DMS79 (cell line): ENCODE measurements at places on chromosomes 2 and 18.
A peak's percentile ranks its signal among the peaks of the same experiment; 100 is the strongest.

- no peak for DNase-seq
Measured at GRCh38 chr2:50066873-50067272, 912.6 kb upstream of the FSHR start.

DNA sequence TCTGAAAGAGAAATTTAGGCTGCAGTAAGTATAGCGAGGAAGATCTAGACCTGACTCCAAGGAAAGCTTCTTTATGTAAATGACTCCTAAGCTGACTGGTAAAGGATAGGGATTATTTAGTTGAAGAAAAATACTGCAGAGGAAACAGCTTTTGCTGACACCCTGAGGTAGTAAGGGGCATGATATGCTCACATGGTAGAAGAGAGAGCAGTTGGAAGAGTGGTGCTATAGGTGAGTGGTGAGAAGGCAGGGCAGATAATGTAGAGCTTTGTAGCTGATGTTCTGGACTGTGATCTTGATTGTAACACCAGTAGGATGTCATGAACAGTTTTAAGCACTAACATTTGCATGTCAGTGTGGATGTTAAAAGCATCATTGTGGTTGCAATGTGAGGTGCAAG, 639.1 kb upstream of the SLC39A10 start:
- DNase-seq: no peak

DNA sequence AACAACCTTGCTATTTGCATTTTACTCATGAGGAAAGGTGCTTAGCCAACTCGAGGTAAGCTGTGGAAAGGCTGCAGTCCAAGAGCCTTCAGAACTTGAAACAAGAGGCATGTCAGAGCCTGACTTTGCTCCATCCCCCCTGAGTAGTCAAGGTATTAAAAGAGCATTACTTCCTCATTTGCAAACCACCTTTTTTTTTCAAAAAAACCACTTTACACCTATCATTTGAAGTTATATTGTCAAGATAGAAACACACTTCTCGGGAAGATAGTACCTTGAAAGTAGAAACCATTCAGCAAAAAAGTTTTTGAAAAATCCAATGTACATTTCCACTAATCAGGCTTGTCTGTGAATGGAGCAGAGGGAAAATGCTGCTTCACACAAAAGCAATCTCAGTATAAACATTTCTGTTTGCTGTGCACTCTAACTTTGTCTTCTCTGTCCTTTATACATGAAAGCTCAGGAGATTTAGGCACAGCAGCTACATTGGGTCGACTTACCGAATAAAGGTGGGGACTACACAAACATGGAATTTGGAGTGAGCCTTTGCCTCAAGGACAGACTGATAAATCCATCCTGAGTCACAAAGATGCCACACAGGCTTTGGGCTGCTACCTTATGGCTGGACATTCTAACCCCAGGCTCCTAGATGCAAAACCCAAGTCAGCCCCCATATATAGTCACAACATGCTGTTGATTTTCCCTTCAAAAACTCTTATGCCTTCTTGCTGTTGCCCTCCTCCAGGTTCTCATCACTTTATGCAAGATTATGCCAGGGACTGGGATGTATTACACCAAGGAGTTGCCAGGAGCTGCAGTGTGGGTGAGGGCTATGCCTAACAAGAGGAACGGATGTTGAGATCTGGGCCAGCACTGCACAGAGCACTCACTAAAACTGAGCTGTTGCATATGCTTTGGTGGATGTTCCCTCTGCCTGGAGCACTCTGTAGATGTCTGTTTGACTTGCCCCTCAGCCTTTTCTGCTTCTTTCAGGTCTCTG, 41.4 kb upstream of the EML4 start:
- DNase-seq: no peak

- no peak for DNase-seq
Measured at GRCh38 chr18:68608851-68609490, 105.9 kb downstream of the TMX3 start.

DNA sequence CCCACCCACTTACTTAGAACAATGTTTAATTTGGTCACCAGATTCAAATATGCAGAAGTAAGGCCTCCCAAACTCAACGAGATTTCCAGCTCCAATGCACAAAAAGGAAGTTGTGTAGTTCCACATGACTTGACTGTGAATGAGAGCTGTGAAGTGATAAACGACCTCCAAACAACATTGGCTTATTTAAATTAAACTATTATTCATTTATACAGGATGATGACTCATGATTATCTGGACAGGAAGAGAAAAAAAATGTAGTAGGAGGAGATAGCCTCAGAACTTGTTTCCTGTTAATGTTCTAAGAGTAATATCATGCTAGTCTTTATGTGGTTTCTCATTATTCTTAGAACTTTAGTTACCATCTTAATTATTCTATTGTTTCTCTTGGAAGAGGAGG, 237.3 kb downstream of the C1D start:
- no peak for DNase-seq

DNA sequence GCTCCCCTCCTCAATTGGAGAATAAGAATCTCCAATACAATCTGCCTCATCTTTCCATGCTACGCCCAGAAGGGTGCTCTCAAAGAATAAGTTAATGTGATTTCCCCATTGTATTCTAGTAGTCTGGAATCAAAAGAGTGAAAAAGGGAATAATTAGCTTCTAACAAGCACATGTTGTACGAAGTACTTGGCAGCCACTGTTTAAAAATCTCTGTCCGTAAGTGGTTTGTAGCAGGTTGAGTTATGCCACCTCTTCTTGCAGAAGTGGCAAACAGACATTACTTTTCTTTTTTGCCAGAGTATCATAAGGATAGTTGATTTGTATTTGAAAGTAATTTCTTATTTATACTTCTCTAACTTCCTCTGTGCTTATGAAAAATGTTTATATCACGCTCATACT, 184.7 kb downstream of the CD226 start:
- DNase-seq: no peak

- no peak for DNase-seq
Measured at GRCh38 chr2:72138921-72139381, 8.7 kb downstream of the CYP26B1 start.

DNA sequence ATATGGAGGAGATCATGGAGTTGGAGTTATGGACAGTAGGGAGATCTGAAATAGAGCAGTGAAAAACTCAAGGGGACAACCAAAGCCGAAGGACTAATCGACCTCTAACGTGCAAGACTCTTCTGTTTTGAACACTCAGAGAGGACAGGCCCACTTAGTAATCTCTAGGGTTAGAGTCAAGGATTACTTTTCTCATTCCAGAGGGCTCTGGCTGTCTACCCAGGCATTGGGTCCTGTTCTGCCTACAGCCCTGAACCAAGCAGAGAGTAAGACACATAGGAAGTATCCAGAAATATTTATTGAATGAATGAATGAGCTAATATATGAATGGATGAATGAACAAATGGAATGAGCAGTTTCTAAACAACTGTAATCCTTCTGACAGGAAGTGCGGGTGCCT, 50.3 kb upstream of the PKDCC start:
- DNase-seq: no peak

GRCh38 chr2:40363231-40363630, 88.7 kb downstream of the SLC8A1 start:
- no peak for DNase-seq

- DNase-seq: no peak
Measured at GRCh38 chr18:75114231-75114764, 94.6 kb downstream of the PTGR3 start.

DNA sequence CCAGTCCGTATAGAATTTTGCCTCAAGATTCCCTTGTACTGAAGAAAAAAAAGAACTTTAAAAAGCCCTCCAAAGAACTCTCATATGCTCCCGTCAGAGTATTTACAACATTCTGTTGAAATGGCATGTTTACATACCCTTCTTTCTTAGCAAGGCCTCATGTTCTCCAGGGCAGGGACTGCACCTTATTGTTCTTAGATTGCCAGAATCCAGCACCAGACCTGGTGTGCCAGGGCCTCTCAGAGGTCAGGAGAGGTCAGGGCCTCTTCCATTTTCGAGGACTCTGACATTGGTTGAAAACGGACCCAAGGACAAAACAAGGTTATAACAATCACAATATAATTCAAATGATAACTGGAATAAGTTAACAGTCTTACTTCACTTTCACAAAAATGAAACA, 78.2 kb downstream of the TNP1 start:
- no peak for DNase-seq

DNA sequence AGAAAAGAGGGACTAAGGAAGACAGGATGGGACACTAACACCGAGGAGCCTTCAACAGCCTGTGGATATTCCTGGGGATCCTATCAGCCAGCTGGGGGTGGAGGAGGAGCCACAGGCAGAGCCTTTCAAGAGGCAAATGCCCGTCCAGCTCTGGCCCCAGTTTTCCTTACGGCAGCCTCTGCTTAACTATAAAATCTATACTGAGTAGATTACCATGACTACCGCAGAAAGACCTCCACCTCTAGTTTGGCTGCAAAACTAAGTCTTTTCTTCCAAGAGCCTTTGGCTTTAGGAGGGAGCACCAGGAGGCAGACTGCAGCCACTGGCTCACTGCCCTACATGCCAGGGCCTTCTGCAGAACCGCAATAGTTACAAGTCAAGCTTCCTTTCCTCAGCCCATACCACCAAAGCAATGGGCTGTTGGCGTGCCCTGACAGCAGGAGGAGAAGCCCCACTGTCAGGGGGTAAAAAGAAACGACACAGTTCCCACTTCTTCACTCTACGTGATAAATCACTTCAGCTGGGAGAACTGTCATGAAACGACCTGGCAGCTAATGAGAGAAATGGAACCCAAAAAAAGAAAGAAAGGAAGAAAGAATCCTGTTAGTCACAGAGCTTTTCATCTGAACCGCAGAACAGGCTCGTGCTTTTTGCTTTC, 25.1 kb upstream of the CREB1 start:
- DNase-seq: no peak

DNA sequence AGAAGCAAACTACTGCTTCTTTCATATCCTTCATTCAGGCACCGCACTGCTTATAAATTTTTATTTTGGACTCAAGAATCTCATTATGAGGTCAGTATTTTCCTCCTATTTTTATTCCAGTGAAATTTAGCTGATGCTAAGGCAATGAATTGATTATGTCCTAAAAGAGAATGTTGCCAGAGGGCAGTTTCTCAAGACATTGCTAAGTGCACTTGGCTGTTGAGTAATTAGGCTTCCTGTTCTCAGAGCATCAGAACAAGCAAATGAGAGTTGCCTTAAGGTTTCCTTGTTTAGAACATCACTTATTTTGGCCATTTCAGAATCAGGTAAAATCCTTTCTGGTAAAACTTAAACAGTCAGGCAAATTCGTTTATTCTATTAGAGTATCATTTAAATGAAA, 548.6 kb upstream of the ZEB2 start:
- DNase-seq: no peak

- peak; percentile 84 for DNase-seq
Measured at GRCh38 chr2:156399950-156400705, 36.1 kb upstream of the GPD2 start.

DNA sequence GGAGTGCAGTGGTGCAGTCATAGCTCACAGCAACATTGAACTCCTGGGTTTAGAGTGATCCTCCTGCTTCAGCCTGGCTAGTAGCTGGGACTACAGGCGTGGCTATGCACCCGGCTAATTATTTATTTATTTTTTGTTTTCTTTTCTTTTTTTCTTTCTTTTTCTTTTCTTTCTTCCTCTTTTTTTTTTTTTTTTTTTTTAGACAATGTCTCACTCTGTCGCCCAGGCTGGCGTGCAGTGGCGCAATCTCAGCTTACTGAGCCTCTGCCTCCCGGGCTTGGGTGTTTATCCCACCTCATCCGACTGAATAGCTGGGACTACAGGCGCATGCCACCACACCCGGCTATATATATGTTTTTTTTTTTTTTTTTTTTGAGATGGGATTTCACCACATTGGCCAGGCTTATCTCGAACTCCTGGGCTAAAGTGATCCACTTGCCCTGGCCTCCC, 1.4 kb upstream of the ANXA4 start:
- no peak for DNase-seq

DNA sequence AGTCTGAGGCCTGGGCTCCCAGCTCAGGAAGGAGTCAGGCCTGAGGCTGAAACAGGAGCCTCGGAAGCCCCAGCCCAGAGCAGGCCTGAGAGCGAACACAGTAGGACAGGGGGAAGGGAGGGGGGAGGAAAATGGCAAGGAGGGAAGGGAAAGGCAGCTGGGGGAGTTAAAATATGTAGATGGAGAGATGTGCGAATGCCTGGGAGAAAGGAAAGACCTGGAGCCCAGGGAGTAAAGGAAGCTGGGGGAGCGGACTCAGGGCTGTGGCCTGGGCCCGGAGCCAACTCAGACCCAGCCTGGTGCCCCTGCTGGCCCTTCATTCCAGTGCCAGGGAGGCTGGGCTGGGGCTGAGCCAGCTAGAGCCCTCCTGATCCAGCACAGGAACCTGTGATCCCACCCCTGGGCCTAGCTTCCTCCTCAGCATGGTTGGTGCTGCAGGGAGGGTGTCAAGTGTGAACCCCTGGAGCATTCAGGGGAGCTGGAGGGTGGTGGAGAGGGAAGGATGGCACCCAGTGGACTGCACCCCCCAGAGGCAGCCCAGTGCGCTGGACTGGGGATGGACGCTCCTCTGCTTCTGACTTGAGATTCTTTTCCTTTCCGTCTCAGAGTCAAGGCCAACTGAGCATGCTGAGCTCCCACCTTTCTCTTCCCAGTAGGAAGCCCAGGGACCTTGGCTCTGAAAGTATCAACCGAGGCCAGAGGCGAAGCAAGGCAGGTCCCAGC, 46.3 kb downstream of the EMX1 start:
- DNase-seq: no peak

GRCh38 chr2:169776252-169776761, 22.4 kb upstream of the SSB start:
- DNase-seq: no peak

- no peak for DNase-seq
Measured at GRCh38 chr18:577643-578375, 2.4 kb upstream of the CETN1 start.

- DNase-seq: no peak
Measured at GRCh38 chr2:33272001-33272400, 204.4 kb upstream of the RASGRP3 start.

- no peak for DNase-seq
Measured at GRCh38 chr18:32968248-32968647, 195.4 kb upstream of the KLHL14 start.

DNA sequence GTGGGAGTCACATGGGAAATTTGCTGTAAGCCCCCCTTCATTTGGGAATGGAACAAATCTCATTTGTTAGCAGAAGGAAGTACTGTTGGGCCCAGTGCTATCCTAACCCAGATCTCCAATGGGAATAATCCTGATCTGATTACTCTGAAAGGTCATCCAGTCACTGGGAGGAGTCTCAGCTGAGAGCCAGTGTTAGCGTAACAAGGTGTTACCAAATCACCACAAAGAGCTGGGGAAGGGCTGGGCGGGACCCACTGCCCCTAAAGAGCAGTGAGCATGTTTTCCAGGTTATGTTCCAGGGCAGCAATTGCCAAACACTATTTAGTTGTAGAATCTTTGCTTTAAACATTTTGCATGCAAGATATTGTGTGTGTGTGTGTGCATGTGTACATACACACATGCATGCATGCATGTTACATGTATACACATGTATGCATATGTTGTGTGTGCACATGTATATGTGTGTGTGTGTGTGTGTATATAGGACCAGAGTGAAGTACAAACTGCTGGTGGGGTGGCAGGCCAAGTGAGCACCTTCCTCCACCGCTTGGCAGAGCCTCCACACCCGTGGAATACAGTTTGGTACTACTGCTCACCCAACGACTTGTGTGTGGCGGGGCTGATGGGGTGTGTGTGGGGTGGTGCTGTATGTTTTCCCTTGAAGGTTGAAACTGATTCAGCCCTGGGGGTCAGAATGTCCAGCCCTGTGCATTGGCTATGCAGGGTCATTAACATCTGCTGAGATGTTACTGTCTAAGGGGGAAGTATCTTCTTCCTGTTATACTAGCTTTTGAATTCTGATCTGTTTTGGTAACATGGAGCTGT, 15.2 kb downstream of the INPP5D start:
- DNase-seq: no peak
